NCI-H1092 treated with DMSO at 0.1 percent for 48 hours (cell line): ENCODE measurements at places on chromosomes 5 and 9.

GRCh38 chr9:12777121-12778022, 2.6 kb downstream of the LURAP1L start:
- no peak for DNase-seq

DNA sequence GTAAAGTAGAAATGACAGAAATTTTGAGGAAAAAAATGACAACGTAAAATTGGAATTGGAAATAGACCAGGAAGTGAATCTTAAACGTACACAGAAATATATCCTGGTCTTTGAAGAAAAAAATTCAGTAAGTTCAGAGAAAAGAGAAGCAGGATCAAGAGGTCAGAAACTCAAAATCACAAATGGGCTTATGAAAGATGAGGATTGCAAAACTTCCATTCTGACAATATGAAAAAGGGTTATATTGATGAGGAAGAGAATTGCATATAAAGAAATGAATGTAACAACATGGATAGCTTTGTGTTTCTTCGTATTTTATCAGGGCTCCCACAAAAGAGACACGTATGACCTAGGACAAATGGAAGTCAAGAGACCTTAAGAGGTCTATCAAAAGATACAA, 58.1 kb downstream of the OXCT1 start:
- no peak for DNase-seq

- no peak for DNase-seq
Measured at GRCh38 chr9:70618784-70619183, 204.3 kb upstream of the KLF9 start.

DNA sequence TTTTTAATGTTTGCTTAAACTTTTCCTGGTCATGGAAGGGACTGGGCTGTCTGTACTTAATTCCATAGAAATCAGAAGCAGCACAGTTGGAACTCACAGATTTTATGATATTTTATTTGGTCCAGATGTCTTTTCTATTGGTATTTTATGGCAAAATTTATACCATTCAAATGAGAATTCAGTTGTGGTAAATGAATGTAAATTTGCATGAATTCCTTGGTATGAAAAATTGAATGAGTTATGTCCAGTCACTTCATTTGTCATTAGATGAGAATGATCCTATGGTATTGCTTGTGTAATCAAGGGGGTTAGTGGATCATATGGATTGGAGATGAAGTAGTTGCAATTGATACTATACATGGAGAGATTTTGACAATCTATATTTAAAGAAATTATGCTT, 188.0 kb downstream of the KDM4C start:
- no peak for DNase-seq

- no peak for DNase-seq
Measured at GRCh38 chr5:91135475-91136248, 247.5 kb downstream of the ARRDC3 start.
